Type B pancreatic cell (in vitro differentiated cells): ENCODE measurements at places on chromosomes 5 and 9.
A peak's percentile ranks its signal among the peaks of the same experiment; 100 is the strongest.

DNA sequence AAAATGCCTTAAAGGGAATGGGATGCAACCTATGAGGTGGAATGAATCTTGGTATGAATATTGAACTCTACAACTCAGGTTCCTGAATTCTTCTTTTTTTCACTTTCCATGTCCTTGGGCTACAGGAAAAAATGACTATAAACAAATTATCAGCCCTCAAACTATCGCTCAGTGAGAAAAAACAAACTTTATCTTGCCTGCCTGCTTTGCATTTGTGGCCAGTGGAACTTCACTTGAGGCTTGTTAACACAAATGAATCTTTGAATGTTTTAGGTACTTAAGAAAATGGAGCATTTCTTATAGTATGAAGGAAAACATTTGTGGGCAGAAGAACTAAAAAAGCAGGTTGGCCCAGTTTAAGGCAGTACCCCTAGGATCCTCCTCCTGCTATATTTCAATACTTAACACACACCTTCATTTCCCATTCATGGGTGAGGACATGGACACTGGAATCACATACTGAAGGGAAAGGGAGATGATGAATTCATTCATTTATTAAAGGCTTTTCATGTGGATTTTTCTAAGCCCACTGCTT is 34.1 kb downstream of the ELOVL7 start:
- DNase-seq, result no peak

DNA sequence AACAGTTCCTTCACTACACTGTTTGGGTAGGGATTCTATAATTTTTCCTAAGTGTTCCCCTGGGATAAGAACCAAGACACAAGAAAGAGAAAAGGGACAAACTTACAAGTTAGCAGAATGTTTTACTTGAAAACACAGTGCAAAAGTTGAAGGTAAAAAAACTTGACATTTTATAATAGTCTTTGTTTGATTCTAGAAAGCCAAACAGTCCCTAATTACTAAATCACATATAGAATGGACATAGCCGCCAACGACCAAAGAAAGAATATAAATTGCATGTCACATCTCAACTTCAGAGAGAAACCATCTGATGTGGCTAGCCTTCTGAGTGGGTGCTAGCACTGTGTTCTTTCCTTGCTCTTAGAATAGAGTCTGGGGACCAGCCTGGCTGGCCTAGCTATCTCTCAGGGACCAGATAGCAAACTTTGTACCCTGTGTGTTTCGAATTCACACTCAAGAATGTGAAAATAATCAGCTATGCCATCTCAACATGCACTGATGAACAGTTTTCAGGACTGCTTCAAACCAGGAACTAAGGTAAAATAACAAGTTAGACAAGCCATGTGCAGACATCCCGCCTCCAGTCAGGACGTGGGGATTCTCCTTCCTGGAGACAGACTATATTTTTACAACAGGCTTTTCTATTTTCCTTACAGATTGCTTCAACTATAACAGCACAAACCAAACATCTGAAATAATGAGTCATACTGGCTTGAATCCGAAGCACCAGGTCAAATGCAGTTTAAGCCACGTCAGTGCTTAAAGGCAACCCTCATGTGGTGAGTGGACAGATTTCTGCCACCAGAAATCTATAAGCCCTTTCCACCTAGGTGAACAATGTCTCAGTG is 53.7 kb downstream of the LHFPL2 start:
- no peak for DNase-seq

GRCh38 chr5:19978476-19978875 is 9.5 kb downstream of the CDH18 start:
- DNase-seq, result no peak

DNA sequence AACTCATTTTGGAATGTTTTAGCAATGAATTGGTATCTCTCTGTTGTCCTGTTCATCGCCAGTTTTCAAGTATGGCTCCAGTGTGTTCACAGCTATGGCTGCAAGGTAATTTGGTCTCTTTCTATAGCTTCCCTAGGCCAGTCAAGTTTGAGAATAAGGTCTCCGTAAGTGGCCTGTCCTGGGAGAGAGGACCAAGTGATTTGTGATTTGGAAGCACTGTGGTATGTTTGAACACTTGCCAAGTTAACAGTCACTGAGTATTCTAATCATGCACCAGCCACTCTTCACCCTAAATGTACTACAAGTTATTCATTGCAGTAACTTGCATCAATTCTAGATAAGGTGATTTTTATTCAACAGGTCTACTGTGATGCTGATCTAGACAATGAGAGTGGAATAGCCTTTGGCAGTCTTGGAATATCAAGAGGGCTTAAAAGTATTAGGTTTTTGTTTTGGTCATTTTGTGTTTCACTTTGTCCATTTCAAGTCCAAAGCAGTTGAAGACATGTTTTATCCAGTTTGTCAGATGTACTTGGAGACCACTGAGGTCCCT is 41.1 kb downstream of the G3BP1 start:
- no peak for DNase-seq

- no peak for DNase-seq
Observed at GRCh38 chr9:86534572-86535258, 180.5 kb upstream of the TUT7 start.

DNA sequence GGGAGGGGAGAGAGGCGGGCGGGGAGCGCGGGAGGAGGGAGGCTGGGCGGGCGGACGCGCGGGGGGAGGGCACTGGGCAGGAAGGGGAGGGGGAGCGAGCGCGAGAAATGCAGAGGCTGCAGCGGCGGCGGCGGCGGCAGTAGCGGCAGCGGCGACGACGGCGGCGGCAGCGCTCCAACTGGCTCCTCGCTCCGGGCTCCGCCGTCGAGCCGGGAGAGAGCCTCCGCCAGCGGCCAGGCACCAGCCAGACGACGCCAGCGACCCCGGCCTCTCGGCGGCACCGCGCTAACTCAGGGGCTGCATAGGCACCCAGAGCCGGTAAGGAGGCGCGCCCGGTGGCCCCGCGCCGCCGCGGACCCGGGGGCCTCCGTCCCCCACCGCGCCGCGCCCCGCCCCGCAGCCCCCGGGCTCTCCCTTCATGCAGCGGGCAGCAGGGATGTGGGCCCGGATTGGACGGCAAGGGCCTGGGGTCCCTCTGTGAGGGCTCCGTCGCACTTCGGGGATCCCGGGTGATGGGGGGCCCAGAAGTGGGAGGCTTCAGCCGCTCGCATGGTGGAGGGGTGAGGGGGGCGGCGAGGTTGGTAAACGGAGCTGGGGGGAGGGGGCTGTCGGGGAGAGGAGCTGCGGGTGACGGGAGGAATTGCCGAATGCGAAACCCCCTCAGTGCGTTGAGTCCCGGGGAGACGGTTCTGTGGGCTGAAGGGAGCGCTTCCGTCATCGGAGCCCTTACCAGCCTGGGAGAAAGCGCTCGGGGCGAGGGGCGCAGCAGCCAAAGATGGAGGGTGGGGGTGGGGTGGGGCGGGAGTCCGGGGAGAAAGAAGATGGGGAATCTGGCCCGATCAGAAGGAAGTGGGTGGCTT is at the start of gene BASP1:
Gene BASP1, plus strand, starts transcription at position 139 of the 860 bp plus-strand sequence. CDS start 57,586 bp downstream, outside the sequence.
- peak; percentile 87 for DNase-seq

GRCh38 chr9:34500623-34501267 is 22.0 kb downstream of the ENHO start:
- DNase-seq, result peak; percentile 80

DNA sequence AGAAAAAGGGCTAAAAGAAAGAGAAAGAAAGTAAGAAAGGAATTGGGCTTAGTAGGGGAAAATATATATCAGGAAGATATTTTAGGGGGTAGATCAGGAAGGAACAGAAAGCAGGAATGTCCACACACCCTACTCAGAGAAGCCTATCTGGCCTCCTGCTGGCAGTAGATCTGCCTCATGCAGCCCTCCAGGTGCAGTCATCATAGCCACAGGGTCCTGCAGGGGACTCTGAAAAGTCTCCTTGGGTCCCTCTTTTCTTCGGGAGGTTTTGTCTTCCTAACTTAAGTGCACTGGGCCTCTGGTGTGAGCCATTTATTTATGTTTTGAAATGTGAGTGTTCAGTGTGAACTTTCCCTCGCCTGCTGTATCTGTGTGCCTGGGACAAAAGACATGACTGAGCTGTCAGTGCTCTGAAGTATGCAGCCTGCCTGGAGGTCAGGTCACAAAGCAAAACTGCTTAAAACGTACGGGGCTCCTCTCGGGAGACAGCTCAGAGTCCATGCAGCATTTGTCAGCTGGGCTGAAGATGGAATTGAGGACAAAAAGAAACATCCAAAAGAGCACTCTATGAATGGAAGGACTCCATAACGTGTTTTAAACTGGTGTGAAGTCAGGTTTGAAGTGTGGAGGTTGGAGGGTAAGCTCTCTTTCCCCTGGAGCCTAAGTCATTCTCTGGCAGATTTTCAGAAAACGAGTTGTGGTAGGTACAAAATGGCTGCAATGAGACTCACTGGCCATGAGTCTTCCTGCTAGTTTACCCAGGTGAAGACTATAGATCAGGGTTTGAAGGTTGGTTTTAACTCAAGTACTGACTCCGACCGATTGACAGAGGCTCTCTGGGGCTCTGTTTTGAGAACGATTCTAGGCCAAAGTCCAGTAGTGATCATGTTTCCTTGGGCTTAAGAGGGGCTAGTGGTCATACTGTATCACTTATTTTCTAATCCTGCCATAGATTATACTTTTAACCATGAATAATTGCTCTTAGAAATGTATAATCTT is 151.8 kb upstream of the GDNF start:
- DNase-seq, result no peak

GRCh38 chr9:35470894-35471293 is 19.0 kb upstream of the RUSC2 start:
- DNase-seq, result no peak

- DNase-seq, result no peak
Observed at GRCh38 chr9:101706997-101707396, 31.4 kb downstream of the GRIN3A start.

GRCh38 chr9:94576131-94576530 is 17.5 kb downstream of the FBP2 start:
- no peak for DNase-seq

- no peak for DNase-seq
Observed at GRCh38 chr5:179337796-179338676, 7.2 kb downstream of the ADAMTS2 start.

- DNase-seq, result no peak
Observed at GRCh38 chr5:148690945-148691344, 36.6 kb upstream of the HTR4 start.

DNA sequence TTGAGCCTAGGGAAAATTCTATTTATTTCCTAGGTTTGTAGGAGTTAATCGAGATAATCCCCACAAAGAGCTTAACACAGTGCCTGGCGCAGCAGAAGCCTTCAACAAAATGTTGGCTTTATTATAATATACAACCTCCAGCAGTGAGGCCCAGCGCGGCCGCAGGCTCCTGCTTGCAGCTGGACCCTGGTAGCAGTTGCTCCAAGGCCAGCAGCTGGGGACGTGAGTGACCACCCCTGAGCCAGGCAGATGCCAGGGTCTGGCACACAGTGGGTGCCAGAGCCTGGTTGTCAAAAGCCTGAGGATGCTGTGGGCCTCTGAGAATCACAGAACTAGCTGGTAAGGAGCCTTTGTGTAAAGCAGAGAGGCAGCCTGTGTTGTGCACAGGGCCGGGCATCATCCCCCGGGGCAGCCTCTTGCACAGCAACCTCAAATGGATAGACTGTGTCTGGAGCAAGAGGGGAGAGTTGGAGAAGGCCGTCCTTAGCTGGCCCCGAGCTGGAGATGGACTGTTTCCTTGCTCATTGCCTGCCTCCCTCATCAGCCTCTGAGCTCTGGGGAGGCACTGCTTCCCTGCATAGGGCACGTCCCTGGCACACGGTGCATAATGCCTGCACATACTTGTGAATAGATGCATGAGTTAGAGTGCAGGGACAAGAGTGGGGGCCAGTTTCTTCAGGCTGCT is 17.3 kb downstream of the CSF1R start:
- DNase-seq, result no peak

DNA sequence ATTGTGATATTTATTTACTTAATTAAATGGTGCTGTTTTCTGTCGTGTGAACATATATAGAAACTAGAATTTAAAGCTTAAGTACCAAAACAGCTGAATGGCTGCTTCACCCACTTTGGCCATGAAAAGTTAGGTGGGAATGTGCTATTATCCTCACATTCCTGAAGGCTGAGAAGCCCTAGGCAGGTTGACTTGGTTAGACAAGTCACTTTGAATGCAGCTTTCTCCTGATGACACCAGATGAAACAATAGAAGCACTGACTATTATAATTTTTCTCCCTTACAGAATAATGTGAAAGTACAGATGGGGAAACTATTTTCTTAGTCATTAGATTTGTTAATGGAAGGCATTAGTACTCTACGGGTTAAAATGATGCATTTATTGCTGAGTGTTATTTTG is 65.1 kb upstream of the C5orf46 start:
- DNase-seq, result no peak

DNA sequence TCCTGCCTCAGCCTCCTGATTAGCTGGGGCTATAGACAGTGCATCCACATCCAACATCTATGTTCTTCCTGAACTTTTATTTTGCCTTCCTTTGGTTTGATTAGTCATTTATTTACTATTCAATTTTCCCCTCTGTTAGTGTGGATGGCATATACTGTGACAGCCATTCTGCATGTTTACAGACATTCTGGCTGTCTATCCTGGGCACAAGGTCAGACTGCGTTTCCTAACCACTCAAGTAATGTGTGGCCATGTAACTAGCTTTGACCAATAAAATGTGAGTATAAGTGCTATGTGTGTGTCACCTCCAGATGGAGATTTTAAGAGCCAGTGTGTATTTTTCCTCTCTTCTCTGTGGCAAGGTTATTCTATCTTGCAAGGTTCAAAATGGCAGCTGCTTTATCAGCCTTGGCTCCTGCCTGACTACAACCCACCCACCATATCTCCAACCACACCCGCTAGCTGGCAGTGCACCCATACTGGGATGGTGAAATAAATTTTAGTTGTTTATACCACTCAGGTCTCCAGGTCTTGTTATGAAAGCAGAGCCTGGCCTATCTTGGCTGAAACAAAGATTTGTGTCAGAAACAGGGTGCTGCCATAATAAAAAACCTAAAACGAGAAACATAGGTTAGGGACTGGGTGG is 32.2 kb downstream of the PDE6A start:
- DNase-seq, result no peak

GRCh38 chr5:69160651-69161050 is 6.3 kb upstream of the CCNB1 start:
- DNase-seq, result no peak

GRCh38 chr9:132626285-132626684 is 43.5 kb downstream of the DDX31 start:
- DNase-seq, result no peak

- no peak for DNase-seq
Observed at GRCh38 chr5:7976411-7977190, 107.7 kb downstream of the MTRR start.

DNA sequence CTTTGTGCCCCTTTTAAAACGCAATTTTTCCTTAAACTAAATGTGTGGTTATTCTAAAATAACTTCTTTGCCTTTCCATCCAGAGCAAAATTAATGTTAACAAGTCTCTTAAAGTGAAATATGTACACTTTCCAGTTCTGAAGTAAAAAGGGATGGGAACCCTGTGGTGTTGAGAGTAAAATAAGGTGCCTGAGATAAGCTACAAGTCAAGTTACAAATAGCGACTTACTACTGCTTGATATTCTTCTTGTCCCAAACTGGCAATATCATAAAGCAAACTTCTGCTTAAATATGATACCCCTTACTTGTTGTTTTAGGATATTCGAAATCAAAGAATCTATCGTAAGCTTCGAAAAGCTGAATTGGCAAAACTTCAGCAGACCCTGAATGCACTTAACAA is 18.3 kb upstream of the F2R start:
- no peak for DNase-seq

GRCh38 chr5:137734331-137734730 is 1.6 kb downstream of the KLHL3 start:
- DNase-seq, result no peak
